ENCODE measurements at places on chromosomes 16 and 17. TPM values are rescaled to one million over a fixed set of nuclear protein-coding genes. Genes with fewer than 3 reads are reported as not detected.

GRCh38 chr16:67019171-67019570 is 9.8 kb upstream of the CBFB start:
- no peak for DNase-seq
- no peak overlapping the region for H3K27ac ChIP-seq
- peaks cover 11% of the 10 kb centered on the region for H3K4me1 ChIP-seq
- H3K27me3 ChIP-seq = no peaks in the 10 kb centered on the region
- no peak overlapping the region for H3K4me3 ChIP-seq
- no peaks in the 10 kb centered on the region for H3K36me3 ChIP-seq

DNA sequence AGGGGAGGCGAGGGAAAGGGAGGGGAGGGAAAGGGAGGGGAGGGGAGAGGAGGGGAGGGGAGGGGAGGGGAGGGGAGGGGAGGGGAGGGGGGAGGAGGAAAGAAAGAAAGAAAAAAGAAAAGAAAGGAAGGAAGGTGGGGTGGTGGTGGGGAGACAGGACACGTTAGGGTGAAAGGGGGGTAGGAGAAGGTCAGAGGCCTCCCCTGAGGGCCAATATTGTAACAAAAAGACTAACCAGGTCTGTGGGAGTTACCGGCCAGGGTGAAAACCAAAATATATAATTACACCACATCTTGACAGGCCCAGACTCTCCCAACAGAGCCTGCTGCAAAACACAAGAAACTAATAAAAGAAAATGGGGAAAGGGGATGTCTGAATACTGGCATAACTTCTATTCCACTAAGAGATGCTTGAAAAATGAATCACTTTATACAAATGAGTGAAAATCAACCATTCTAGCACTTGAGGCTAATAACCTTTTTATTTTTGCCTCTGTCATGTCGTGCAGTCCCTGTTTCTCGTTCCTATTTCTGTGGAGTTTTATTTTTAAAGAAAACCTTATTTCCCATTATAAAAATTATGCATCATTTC is 10.0 kb downstream of the WDR45B start:
- H3K36me3 ChIP-seq = no peaks in the 10 kb centered on the region
- peak overlapping the region; percentile 95 for H3K27ac ChIP-seq
- H3K4me1 ChIP-seq = peaks cover 20% of the 10 kb centered on the region

DNA sequence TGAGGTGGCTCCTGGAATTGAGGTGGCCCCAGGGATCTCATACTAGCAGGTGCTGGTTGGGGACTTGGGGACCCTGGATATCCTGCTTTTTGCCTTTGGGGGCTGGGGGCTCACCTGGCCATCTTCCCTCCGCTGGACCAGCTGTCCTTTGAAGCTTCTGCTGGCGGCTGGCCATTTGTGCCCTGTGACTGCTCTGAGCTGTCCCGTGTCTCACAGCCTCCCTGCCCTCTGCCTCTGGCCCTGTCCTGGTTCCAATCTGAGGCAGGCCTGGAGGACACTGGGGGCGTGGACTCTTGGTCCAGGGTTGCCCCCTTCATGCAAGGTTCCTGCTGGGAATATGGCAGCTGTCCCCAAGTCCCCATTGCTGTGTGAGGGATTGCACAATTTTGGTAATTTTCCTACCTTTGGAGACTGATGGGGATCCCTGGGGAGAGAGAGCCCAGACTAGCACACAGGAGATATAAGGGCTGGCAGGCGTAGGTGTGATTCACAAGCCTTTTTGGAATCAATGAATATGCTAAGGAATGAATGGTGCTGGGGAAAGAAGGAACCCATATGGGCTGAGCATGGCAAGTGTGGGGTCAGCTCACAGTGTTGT is 19.2 kb downstream of the ADCY7 start:
- H3K36me3 ChIP-seq = no peaks in the 10 kb centered on the region
- H3K4me1 ChIP-seq = peaks cover 2% of the 10 kb centered on the region
- H3K27me3 ChIP-seq = no peaks in the 10 kb centered on the region
- H3K27ac ChIP-seq = no peak overlapping the region
- no peak for DNase-seq
- no peak overlapping the region for H3K4me3 ChIP-seq

- peak within 1 kb of the TSS; percentile 77 for H3K4me3 ChIP-seq
- peak; percentile 80 for DNase-seq
- peaks cover 13% of the 10 kb centered on the region for H3K27me3 ChIP-seq
- peaks cover 45% of the 10 kb centered on the region for H3K4me1 ChIP-seq
Observed at GRCh38 chr16:68644715-68645493, at the start of gene CDH3. TSS of gene CDH3 (plus strand) at chr16:68645310. CDS start at chr16:68645380, 70 bp downstream.

DNA sequence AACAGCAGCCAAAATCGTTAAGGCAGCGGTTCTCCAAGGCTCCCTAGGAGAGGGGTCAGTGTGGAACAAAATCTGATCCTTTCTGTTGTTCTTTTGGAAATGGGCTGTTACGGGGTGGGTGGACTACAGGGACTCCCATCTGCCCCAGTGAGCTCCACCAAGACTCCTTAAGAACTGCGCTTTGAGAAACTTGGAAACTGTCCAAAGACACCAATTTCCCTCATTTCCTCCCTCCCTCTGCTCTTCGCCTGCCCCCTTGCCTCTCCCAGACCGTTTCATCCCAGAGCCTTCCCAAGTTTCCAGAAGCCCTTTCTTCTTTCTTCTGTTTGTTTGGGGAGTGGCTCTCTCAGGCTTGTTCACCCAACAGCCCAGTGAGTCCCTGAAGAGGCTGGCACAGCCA is 205.4 kb downstream of the COPRS start:
- no peaks in the 10 kb centered on the region for H3K27me3 ChIP-seq
- no peaks in the 10 kb centered on the region for H3K36me3 ChIP-seq
- DNase-seq = no peak
- H3K4me3 ChIP-seq = no peak overlapping the region
- H3K4me1 ChIP-seq = no peaks in the 10 kb centered on the region
- no peak overlapping the region for H3K27ac ChIP-seq

DNA sequence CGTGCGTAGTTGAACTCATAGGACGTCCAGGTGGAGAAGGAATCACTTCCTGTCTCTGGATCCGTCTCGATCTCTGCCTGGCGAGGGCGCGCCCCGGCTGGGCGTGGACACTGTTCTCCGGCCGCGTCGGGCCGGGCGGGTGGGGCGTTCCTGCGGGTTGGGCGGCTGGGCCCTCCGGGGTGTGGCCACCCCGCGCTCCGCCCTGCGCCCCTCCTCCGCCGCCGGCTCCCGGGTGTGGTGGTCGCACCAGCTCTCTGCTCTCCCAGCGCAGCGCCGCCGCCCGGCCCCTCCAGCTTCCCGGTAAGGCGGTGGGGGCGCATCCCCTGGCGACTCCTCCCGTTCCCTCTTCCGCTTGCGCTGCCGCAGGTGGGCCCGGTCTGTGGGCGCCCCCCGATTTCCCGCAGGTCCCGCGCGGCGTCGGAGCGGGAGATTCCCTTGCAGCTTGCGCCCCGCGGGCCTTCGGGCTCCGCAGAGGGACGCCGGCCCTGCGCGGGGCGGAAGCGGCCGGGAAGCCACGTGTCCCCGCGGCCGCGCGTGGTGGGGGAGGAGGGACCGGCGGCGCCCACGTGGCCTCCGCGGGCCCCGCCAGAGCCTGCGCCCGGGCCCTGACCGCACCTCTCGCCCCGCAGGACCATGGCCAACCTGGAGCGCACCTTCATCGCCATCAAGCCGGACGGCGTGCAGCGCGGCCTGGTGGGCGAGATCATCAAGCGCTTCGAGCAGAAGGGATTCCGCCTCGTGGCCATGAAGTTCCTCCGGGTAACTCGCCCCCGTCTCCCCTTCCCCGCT is at the start of gene NME2:
Gene NME2, plus strand, starts transcription at position 214 of the 789 bp plus-strand sequence. Its CDS starts 420 bp downstream, at position 634.
- peak within 1 kb of the TSS; percentile 85 for H3K4me3 ChIP-seq
- H3K4me1 ChIP-seq = peaks cover 8% of the 10 kb centered on the region
- H3K27me3 ChIP-seq = no peaks in the 10 kb centered on the region
- peak within 1 kb of the TSS; percentile 97 for H3K27ac ChIP-seq
- DNase-seq = peak; percentile 94

DNA sequence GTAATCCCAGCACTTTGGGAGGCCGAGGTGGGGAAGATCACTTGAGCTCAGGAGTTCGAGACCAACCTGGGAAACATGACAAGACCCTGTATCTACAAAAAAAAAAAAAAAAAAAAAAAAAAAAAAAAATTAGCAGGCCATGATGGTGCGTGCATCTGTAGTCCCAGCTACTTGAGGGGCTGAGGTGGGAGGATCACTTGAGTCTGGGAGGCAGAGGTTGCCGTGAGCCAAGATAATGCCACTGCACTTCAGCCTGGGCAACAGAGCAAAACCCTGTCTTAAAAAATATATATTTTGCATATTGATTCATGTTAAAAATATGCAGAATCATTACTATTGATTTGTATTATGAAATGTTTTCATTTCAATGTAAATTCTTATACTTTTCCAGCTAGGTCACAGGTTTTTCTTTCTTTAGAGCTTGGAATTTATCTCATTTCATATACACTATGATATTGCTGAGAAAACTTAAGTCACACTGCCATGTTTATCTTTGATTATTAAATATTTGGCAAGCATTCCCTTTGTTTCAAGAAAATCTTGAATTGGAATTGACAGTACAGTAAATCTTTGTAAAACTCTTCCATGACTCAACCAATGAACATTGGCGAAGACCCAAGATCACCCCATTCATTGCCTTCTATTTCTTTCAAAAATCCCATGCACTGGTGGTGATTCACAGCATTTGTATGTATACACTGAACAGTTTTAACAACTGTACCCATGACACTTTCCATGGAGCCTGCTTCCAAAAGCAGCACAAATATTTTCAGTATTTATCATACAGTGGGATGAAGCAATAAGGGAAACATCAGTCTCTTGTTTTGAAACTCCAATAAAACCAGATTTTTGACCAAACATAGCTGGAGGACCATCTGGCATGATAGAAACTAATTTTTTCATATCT is 83.5 kb upstream of the TNRC6A start:
- H3K36me3 ChIP-seq = no peaks in the 10 kb centered on the region
- H3K4me1 ChIP-seq = no peaks in the 10 kb centered on the region
- peak; percentile 71 for DNase-seq
- no peaks in the 10 kb centered on the region for H3K27me3 ChIP-seq
- H3K4me3 ChIP-seq = no peak overlapping the region

GRCh38 chr16:78100112-78100467 is 636 bp downstream of the WWOX start:
- H3K27me3 ChIP-seq = no peaks in the 10 kb centered on the region
- H3K4me1 ChIP-seq = peaks cover 6% of the 10 kb centered on the region
- no peak for DNase-seq
- H3K27ac ChIP-seq = no peak overlapping the region

DNA sequence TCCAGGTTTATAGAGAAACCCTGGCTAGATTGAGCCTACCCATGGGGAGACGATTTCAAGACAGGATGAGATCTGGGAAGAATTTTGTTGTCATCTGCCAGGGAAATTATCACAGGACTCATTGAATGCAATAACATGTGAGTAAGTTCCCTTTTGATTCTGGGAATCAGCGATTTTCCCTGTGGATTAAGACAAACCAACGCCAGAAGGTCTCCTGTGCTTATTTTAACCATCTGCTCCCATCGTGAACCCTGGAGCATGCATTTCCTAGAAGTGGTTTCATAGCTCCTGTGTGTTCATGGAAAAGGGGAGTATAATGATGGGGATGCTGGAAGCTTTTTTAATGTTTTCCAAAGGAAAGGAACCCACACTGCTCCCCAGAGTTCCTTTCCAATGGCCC is 21.0 kb upstream of the ARHGAP44 start:
- H3K27me3 ChIP-seq = peaks cover 10% of the 10 kb centered on the region
- no peaks in the 10 kb centered on the region for H3K4me1 ChIP-seq
- no peak for DNase-seq
- no peak overlapping the region for H3K4me3 ChIP-seq

GRCh38 chr16:49491771-49492761 is 118.5 kb downstream of the C16orf78 start:
- H3K36me3 ChIP-seq = no peaks in the 10 kb centered on the region
- no peak overlapping the region for H3K27ac ChIP-seq
- H3K27me3 ChIP-seq = no peaks in the 10 kb centered on the region
- DNase-seq = peak; percentile 63

- H3K36me3 ChIP-seq = no peaks in the 10 kb centered on the region
- H3K27ac ChIP-seq = no peak overlapping the region
- no peak for DNase-seq
- H3K27me3 ChIP-seq = no peaks in the 10 kb centered on the region
- H3K4me3 ChIP-seq = no peak overlapping the region
Observed at GRCh38 chr17:33164169-33164881, 128.8 kb downstream of the ASIC2 start.

GRCh38 chr16:54123766-54124165 is 162.8 kb downstream of the IRX3 start:
- H3K27ac ChIP-seq = no peak overlapping the region
- no peaks in the 10 kb centered on the region for H3K36me3 ChIP-seq
- no peak overlapping the region for H3K4me3 ChIP-seq
- no peaks in the 10 kb centered on the region for H3K4me1 ChIP-seq
- no peak for DNase-seq

GRCh38 chr16:78530283-78530682 is 430.8 kb downstream of the WWOX start:
- no peaks in the 10 kb centered on the region for H3K36me3 ChIP-seq
- H3K27me3 ChIP-seq = no peaks in the 10 kb centered on the region
- H3K4me1 ChIP-seq = no peaks in the 10 kb centered on the region
- no peak overlapping the region for H3K4me3 ChIP-seq
- no peak overlapping the region for H3K27ac ChIP-seq

DNA sequence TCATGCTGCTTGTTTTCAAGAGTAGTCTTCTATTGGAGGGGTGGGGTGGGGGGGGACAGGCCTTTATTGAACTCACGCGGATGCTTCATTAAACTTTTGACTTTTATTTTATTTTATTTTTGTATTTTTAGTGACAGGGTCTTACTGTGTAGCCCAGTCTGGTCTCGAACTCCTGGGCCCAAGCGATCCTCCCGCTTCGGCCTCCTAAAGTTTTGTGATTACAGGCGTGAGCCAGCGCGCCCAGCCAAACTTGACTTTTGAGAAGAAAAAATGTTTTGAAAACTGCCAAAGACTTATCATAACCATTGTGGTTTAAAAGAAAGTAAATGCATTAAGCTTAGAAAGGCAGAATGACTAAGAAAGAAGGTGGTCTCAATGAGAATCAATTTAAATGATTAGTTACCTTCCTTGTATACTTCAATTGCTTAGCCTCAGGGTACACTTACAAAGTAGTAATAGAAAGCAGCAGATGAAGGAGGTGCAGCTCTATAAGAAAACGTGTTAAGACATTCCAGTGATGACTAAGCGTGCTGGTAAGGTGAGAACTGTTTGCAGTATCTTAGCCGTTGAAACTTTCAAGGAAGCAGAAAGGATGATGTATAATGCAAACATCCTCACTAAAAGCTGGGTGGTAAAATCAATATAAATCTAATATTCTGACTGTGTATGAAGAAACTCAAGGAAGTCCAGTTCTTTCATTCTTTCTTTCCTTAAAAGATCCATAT is 1.2 kb downstream of the AP2B1 start:
- peak overlapping the region; percentile 45 for H3K4me3 ChIP-seq
- peak overlapping the region; percentile 99 for H3K27ac ChIP-seq
- peak; percentile 73 for DNase-seq
- H3K36me3 ChIP-seq = no peaks in the 10 kb centered on the region

GRCh38 chr16:51464996-51465395 is 313.9 kb upstream of the SALL1 start:
- no peak for DNase-seq
- H3K4me1 ChIP-seq = no peaks in the 10 kb centered on the region
- no peaks in the 10 kb centered on the region for H3K36me3 ChIP-seq
- H3K27ac ChIP-seq = no peak overlapping the region

NECAB2 gene
- not detected for total RNA-seq

DHRS7C gene
- 1.2 TPM for total RNA-seq

KRTAP4-3 gene
- total RNA-seq = not detected

SLC2A4 gene
- 1.6 TPM for total RNA-seq

UMOD gene
- not detected for total RNA-seq
